ENCODE measurements at places on chromosomes 1 and 21.

- no peak for DNase-seq
These were observed 52.2 kb downstream of the ZBTB40 start for GRCh38 chr1:22503721-22504410.

DNA sequence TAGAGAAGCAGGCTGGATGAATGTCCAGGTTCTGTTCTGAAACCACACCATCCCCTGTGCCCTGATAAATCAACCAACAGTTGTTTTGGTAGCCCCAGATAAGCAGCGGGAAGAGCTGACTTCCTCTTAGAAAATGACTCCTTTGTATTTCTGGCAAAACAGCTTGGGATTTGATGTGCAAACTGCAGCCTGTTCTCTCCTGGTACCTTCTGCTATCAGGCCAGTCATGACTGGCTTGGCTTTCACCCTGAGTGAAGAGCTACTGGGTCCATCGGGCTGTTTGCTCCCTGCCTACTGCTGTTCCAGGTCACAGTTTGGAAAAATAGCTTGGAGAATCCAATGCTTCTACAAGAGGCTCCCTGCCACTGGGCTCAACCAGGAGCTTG is 116.8 kb downstream of the DTL start:
- DNase-seq, result no peak

GRCh38 chr21:31786164-31786920 is 54.4 kb upstream of the SCAF4 start:
- DNase-seq, result no peak

DNA sequence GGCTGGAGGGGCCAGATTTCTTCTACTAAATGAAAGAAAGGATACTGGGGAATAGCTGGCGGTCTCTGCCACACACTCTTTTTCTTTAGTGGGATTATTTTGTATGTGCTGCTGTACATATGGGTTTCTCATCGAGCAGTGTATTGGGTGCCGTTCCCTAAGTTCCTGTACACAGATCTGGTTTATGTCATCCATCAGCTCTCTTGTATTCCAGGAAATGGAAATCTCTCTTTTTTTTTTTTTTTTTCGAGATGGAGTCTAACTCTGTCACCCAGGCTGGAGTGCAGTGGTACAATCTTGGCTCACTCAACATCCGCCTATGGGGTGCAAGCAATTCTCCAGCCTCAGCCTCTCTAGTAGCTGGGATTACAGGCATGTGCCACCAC is 27.0 kb upstream of the NID1 start:
- no peak for DNase-seq

DNA sequence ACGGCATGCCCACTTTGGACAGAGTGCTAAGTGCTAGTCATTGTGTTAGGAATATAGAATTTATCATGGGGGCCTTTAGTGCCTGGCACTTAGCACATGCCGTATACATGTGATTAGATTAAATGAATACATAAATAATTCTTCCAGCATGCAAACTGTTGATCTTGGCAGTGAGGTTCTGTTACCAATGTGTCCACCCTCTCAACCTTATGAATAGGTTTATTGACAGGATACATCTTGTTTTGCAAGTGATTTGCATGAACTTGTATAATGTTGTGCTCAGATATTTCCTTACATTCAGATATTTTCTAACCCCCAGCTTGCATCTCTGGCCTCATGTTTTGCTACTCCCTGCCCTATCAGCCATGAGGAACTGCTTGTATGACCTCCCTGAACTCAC is 60.3 kb upstream of the ZNF648 start:
- DNase-seq, result no peak

DNA sequence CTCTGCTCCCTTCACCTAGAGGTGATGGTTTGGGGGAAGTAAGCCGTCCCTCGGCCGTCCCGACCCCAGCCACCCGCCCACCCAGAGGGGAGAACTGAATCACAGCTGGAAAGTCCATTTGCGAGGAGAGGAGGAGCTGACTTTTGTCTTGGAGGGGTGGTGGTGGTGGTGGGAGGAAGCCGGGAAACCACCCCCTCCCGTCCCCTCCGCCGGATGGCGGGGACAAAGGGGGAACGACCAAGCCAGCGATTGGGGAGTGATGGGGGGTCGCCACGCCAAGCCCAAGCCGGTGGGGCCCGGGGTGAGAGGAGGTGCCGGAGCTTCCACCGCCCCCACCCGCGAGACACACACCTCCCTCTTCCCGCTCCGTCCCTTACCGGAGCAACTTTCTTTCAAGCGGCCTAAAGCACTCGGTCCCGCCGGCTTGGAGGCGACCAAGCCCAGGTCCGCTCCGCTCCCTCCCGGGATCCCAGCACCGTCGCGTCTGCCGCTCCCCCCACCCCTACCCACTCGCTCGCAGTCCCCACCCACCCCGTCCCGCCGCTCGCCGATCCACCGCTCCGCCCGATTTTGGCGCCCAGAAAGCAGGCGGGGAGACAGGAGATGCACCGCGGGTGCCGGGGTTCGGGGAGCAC is 540 bp downstream of the ARHGEF2 start:
- no peak for DNase-seq

All from activated CD8-positive, alpha-beta memory T cell treated with anti-CD3 and anti-CD28 coated beads for 1 hour (primary cell).